EH (cell line): ENCODE measurements at places on chromosomes 12 and 14.

DNA sequence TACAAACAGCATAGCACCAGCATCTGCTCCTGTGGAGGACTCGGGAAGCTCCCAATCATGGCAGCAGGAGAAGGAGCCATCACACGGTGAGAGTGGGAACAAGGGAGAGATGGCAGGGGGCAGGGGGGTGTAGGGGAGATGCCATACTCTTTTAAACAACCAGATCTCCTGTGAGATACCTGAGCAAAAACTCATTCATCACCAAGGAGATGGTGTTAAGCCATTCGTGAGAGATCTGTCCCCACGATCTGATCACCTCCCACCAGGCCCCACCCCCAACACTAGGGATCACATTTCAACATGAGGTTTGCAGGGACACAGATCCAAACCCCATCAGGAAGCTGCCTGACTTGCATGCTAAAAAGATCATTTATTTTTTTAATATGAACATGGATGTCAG, 499.3 kb downstream of the TMEM132D start:
- no peak for DNase-seq

- no peak for DNase-seq
Measured at GRCh38 chr14:36313206-36313605, 7.2 kb downstream of the MBIP start.

GRCh38 chr14:53947094-53947445, 9.6 kb downstream of the BMP4 start:
- no peak for DNase-seq

- no peak for DNase-seq
Measured at GRCh38 chr14:56632195-56632594, 52.6 kb downstream of the TMEM260 start.

GRCh38 chr14:38297681-38298080, 41.8 kb upstream of the CLEC14A start:
- peak; percentile 67 for DNase-seq

DNA sequence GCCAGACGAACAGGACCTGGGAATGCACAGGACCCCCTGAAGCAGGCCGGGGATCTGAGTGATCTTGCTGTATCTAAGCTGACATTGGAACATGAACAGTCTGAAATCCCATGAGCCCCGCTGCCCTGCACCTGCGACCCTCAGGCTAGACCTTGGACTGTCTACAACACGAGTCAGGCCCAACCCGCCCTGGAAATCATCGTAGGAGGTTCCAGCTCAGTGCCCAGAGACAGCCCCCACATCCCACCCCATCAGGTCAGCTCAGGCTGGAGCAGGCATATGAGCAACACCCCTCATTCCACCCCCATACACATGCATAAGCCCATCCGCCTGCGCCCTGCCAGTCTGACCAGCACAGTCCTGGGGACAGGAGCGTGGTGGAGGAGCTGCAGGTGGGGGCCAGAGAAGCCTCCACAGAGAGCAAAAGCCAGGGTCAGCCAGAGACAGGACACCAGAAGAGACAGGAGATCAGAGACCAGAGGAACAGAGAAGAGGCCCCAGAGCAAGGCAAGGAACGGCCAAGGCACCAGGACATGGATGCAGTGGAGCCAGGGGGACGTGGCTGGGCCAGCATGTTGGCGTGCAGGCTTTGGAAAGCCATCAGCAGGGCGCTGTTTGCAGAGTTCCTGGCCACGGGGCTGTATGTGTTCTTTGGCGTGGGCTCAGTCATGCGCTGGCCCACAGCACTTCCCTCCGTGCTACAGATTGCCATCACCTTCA, at the start of gene AQP6:
AQP6 (plus strand) TSS at position 307 of the 720 bp plus-strand sequence; CDS start at position 534, 227 bp downstream.
- DNase-seq, result no peak

DNA sequence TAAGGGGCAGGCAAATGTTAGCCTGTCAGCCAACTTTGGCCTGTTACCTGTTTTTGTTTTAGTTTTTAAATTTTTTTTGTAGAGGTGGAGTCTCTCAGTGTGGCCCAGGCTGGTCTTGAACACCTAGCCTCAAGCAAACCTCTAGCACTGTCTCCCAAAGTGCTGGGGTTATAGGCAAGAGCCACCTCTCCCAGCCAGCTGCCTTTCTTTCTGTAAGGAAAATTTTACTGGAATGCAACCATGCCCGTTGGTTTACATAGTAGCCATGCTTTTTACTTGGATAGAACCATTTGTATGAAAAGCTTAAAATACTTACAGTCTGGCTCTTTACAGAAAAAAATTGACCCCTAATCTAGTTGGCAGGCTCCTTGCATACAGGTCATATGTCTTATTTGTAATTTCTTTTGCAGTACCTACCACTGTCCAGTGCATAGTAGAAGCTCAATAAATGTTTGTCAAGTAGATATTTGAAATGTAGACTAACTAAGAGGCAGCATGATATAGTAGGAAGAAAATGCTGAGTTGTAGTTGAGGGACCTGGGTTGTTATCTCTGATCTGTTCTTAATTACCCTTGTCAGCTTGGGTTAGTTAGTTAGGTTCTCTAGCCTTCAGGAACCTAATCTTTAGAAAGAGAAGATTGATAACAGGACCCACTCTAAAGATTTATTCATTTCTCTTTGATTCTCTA, 4.7 kb downstream of the MDM2 start:
- no peak for DNase-seq

- no peak for DNase-seq
Measured at GRCh38 chr12:97151481-97151880, 244.4 kb downstream of the NEDD1 start.

DNA sequence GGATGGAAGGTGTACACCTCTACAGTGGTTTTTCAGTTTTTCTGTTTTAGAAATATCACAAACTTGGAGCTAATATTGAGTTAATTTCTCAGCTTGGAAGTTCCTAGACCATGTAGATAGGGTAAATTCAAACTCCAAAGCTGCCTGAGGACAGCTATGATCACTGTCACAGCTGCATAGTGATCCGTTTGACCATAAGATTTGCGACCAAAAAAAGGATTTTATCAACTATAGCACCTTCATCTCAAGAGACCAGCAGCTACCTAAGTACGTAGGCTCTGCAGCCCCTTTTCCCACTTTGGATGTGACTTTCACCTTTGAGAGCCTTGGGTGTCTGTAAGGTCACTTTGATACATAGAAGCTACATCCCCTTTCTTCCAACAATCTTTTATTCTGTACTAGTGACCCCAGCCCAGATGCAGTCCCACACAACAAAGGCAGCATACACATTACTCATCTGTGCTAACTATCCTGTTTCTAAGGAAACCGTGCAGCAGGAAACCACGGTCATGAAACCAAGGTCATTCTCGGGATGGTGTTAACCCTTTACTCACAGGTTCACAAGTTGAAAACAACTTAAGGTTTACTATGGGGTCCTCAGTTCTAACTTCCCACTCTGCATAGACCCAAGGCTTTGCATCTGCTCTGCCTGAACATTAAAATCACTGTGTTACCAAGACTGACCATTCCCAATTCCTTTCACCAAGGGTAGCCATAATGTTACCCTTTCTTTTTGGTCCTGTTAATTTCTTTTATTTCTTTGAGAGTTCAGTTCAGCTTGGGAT, 75.4 kb downstream of the IFT81 start:
- DNase-seq, result peak; percentile 78

DNA sequence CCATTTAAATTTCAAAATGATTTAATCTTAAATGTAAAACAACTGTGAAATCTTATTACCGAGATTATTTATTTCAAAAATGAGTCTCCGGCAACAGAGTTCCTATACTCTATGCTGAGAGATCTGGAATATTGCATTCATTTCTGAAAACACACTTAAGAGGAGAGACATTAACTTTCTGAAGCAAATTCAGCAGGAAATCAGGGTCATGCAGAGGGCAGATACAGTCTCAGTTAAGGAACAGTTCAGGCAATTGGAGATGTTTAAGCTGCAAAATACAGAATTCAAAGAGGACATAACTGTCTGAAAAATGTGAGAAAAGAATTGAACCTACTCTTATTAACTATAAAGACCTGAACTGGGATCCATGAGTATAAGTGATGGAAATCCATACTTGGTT, 320.7 kb downstream of the PAWR start:
- no peak for DNase-seq

GRCh38 chr14:36070031-36070719, 106.3 kb downstream of the PTCSC3 start:
- DNase-seq, result peak; percentile 68

DNA sequence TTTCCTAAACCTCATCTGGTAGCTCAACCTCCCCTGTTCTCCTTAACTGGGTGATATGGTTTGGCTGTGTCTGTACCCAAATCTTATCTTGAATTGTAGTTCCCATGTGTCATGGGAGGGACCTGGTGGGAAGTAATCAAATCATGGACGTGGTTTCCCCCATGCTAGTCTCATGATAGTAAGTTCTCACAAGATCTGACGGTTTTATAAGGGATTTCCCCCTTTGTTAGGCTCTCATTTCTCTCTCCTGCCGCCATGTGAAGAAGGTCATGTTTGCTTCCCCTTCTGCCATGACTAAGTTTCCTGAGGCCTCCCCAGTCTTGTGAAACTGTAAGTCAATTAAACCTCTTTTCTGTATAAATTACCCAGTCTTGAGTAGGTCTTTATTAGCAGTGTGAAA, 19.5 kb downstream of the COX16 start:
- no peak for DNase-seq

DNA sequence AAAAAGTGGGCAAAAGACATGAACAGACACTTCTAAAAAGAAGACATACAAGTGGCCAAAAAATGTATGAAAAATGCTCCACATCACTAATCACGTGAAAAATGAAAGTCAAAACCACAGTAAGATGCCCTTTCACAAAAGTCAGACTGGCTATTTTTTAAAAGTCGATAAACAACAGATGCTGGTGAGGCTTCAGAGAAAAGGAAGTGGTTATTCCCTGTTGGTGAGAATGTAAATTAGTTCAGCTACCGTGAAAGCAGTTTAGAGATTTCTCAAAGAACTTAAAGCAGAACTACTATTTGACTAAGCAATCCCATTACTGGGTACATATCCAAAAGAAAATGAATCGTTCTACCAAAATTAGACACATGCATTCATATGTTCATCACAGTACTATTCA, 237.0 kb downstream of the KIF21A start:
- DNase-seq, result no peak

DNA sequence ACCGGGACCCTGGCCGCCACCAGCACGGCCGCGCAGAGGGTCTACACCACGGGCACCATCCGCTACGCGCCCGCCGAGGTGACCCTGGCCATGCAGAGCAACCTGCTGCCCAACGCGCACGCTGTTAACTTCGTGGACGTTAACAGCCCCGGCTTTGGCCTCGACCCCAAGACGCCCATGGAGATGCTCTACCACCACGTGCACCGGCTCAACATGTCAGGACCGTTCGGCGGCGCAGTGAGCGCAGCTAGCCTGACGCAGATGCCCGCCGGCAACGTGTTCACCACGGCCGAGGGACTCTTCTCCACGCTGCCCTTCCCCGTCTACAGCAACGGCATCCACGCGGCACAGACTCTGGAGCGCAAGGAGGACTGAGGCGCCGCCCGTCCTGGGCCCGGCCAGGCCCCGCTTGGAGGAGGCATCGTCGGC, 150.1 kb downstream of the EGLN3 start:
- DNase-seq, result no peak

DNA sequence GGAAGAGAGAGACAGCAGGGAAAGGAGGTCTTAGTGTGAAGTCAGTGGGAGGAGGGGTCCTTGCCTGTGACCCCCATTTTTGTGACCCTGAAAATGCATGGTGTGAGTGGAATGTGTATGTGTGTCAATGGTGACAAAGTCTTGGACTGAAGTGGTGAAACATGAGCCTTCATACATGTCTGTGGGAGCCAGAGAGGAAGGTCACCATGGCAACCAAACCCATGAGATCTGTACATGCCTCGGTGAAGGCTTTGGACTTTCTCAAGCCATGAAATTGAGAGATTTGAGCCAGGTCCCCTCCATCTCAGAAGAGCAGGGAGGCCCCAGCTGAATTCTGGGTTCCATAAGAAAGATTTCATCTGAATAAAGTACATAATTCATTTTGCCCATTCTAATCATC, 108.7 kb downstream of the TTC8 start:
- peak; percentile 7 for DNase-seq

DNA sequence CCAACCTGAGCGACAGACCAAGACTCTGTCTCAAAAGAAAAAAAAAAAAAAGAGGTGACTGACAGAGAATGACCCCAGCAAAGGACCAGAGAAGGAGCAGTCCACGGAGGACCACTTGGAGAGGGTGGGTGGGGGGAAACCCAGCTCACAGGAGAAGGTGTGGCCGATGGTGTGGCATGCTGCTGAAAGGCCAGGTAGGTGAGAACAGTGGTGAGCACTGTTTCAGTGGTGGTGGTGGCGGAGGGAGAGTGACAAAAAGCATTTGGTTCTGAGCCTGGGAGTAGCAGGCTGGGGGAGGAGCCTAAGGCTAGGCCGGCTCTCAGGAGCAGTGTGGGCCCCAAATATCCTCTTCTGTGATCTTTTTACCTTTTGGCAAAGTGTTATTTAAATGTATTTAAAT, 63.8 kb downstream of the IRF2BPL start:
- no peak for DNase-seq

DNA sequence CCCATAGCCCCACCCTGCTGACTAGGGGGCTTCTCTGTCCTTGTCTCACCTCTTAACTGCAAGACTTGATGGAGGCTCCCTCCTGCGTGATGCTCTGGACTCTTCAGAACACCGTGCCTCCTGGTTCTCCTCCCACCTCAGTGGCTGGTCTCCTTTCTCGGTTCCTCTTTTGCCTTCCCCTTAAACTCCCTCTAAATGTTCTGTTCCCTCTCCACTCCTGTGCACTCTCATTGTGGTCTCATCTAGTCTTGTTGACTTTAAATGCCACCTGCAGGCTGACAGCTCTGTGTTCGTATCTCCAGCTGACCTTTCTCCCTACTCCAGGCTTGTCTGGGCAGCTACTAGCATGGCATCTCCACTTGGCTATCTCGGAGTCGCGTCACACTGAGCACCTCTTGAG, 28.3 kb downstream of the DYNC1H1 start:
- no peak for DNase-seq

DNA sequence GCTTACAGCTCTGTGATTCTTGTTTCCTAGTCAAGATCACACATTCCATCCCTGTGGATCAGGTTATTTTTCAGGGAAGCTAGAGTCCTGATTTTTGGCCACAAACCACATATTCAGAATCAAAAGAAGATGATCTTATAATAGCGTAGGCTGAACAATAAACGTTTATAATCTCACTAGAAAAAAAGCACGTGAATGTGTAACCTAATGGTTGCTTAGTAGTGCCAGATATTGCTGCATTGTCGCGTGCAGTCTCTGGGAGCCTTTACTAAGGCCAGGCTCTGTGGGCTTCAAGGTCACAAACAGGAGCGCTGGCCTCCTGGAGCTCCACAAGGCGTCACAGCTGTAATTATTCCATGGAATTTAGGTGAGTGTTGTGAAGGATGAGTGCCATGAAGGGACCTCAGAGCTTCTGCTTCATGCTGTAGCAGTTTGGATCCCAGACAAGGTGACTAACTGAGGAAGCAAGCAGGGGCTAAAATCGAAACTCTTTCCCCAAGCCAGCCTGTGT, 17.4 kb downstream of the CDKN1B start:
- DNase-seq, result peak; percentile 82
